ENCODE measurements at places on chromosomes 2 and 18. TPM values are rescaled to one million over a fixed set of nuclear protein-coding genes. Genes with fewer than 3 reads are reported as not detected.
A peak's percentile ranks its signal among the peaks of the same experiment; 100 is the strongest.

GRCh38 chr2:232626584-232626983 is 6.8 kb upstream of the EFHD1 start:
- DNase-seq: no peak

- no peak for DNase-seq
Observed at GRCh38 chr18:35157181-35157580, 83.7 kb upstream of the ZNF397 start.

DNA sequence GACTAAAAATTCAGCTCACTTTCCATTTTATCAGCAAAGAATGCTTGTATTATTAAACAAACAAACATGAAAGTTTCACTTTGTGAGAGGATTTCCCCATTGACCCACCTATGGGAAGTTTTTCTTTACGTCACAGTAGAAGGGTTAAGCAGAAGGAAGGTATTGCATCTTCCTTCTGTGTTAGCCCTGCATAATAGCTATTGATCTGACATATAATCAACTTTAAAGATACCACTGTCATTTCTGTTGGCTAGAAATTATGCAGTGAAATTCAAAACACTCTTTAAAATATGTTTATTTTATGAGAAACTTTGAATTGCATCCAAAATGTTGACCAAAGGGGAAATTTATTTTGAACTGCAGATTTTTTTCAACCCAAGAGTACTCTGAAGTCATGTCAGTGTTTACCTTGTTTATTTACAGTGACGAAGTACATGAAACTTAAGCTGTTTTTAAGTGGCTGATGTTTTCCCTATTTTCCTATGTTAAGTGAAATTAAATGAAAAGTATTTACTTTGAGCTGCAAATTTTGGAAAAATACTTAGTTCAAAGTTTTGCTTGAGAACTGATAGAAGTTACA is 566.4 kb downstream of the ZEB2 start:
- no peak for DNase-seq

DNA sequence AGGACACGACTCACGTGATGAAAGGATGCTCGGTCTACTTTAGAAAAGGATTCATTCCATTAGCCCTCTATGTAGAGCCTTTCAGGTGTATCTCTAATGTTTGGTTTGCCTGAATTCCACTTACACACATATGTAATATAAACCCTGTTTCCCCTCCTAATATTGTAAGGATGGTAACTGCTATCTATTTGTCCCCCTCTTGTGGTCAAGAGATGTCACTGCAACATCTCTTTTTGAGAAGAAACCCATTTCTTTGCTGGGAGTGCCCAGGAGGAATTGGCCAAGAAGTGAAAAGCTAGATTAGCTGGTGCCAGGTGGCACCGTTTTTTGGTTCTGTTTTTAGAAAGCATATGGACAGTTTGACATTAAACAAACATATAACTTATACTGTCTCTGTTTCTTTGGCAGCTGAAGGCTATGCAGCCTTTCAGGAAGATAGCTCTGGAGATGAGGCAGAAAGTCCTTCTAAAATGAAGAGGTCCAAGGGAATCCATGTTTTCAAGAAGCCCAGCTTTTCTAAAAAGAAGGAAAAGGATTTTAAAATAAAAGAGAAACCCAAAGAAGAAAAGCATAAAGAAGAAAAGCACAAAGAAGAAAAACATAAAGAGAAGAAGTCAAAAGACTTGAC is 41.2 kb downstream of the RALBP1 start:
- DNase-seq: peak; percentile 14

SELENOI gene
- 49.7 TPM for total RNA-seq

IMP4 gene
- total RNA-seq: 65.5 TPM

Data from astrocyte (in vitro differentiated cells and primary cell).